ENCODE measurements at places on chromosomes 11 and 22.

- DNase-seq, result no peak
Observed at GRCh38 chr22:29806196-29806595, 31.9 kb downstream of the ASCC2 start.

GRCh38 chr22:23281406-23282088, 101.2 kb downstream of the BCR start:
- peak; percentile 74 for DNase-seq

GRCh38 chr11:42234451-42234951, 775.0 kb upstream of the LRRC4C start:
- no peak for DNase-seq

DNA sequence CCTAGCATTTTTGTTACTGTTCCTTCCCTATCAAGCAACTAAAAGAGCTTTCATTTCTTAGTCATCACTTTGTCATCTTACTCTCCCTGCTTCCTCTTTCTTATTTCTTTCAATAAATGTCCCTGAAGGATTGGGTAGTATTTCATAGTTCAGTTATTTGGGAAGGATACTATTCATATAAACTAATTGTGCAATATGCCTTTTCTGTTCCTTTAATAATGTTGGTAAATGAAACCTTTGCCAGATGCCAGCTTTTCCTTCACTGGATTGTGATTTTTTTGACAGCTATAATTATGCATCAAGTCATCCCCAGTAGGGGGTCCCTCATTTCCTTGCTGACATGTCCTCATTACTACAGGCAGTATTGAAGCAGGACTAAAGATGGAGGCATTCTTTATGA, 101.7 kb downstream of the ATM start:
- no peak for DNase-seq

GRCh38 chr11:94662065-94662779, 95.1 kb downstream of the PIWIL4 start:
- no peak for DNase-seq

DNA sequence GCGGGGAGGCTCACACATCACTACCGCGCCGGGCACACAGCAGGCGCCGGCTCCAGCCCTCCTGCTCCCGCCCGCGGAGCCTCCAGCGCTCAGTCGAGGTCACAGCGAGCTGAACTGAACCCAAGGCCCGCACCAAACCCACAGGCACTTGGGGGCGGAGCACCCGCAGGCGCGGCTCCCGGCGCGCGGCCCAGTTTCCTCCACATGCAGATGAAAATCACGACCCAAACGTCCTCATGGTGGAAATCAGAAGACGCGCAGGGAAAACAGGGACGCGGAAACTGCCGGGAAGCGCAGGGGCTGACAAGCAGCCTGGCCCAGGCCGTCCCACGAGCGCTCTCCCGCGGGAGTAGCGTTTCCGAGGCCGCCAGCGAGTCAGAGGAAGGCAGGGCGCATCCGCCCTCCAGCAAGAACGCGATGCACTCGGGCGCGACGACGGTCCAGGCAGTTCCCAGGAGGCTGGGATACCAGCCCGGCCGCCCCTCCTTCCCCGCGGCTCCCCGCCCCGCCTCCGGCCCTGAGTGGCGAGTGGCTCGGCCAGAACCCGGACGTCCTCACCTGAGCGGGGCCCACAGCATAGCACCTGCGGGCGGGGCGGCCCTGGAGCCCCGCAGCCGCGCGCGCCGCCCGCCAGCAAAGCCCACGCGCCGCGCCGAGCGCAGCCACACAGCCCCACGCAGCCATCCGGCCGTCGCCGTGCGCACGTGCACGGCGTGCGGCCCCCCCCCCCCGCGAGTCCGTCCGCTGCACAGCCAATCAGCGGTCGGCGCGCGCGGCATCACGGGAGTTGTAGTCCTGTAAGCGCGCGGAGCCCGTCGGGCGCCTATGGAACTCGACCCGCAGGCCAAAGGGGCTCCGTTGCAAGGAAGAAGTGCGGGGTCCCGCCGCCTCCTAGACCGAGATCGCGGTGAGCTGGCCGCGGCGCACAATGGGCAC, at the start of gene HDHD5:
Gene HDHD5, minus strand, starts transcription at position 710 of the 936 bp plus-strand sequence. Its CDS starts 26 bp downstream, at position 684.
- DNase-seq, result peak; percentile 71

- no peak for DNase-seq
Observed at GRCh38 chr11:69196783-69197169, 41.0 kb downstream of the SMIM38 start.

- no peak for DNase-seq
Observed at GRCh38 chr11:111963931-111964340, 26.8 kb downstream of the DIXDC1 start.

- no peak for DNase-seq
Observed at GRCh38 chr11:107282195-107282594, 175.4 kb downstream of the CWF19L2 start.

DNA sequence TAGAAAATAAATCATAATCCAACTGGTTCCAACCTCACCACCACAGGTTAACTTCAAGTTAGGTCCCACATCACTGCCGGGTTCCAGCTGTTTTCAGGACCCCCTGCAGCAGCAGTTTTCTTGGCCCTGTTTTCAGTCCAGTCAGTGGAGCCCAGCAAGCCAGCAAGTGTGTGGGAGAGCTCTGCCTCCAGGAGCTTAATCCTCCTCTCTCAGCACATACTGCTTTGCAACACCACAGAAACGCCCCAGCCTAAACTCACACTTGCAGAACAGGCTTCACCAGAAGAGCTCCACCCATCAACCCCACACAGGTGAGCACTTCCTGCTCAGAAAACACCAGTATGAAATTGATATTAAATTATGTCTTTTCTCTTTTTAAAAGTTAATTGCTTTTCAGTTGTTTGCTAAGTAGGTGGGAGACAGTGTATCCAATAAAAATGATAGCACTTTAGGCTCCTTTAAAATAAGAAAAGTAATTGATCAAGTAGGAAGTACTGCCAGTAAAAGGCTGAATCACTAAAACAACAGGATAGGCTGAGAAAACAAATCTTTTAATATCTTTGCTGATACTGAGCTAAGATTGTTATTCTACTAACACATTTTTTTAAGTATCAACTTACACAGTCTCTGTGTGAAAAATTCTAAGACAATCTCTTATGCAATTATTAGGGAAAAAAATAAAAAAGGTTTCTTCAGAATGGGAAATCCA, 81.5 kb upstream of the TP53AIP1 start:
- DNase-seq, result no peak

DNA sequence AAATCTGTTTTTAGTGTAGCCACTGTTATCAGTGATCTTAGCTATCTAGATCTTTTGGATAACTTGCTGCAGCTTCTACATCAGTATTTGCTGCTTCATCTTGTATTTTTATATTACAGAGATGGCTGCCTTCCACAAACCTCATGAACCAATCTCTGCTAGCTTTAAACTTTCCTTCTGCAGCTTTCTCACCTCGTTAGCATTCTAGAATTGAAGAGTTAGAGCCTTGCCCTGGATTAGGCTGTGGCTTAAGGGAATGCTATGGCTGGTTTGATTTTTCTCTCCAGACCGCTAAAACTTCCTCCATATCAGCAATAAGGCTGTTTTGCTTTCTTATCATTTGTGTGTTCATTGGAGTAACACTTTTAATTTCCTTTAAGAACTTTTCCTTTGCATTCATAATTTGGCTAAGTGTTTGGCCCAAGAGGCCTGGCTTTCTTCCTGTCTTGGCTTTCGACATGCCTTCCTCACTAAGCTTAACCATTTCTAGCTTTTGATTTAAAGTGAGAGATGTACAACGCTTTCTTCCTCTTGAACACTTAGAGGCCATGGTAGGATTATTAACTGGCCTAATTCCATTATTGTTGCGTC, 51.9 kb downstream of the LDLRAD3 start:
- DNase-seq, result no peak

DNA sequence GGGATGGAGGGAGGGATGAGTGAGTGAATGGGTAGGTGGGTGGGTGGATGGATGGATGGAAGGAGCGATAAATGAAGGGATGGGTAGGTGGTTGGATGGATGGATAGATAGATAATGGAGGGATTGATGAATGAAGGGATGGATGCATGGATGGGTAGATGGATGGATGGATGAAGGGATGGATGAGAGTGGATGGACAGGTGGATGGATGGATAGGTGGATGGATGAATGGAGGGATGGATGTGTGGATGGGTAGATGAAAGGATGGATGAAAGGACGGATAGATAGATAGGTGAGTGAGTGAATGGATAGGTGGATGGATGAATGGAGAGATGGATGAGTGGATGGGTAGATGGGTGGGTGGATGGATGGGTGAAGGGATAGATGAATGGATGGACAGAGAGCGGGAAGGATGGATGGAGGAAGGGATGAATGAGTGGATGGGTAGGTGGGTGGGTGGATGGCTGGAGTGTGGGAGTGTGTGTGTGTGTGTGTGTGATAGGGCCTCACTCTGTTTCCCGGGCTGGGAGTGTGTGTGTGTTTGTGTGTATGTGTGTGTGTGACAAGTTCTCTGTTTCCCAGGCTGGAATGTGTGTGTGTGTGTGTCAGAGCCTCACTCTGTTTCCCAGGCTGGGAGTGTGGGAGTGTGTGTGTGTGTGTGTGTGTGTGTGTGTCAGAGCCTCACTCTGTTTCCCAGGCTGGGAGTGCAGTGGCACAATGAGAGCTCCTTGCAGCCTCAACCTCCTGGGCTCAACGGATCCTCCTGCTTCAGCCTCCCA, 2.1 kb upstream of the PRR33 start:
- DNase-seq, result no peak

DNA sequence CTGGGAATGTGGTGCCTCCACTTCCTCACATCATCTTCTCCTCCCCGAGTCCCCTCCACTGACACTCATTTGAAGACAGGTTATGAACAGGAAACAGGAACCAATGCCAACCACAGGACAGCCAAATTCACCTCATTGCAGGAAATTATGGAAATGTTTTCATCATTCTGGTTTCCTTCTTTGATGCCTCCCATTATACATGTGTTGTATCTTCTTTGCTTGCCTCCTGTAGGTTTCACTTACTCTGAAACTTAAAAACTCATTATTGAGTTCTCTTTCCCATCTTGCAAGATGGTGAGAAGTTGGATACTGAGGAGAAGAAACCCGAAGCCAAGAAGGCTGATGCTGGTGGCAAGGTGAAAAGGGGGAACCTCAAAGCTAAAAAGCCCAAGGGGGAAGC, 108.5 kb downstream of the PHF21B start:
- DNase-seq, result no peak

DNA sequence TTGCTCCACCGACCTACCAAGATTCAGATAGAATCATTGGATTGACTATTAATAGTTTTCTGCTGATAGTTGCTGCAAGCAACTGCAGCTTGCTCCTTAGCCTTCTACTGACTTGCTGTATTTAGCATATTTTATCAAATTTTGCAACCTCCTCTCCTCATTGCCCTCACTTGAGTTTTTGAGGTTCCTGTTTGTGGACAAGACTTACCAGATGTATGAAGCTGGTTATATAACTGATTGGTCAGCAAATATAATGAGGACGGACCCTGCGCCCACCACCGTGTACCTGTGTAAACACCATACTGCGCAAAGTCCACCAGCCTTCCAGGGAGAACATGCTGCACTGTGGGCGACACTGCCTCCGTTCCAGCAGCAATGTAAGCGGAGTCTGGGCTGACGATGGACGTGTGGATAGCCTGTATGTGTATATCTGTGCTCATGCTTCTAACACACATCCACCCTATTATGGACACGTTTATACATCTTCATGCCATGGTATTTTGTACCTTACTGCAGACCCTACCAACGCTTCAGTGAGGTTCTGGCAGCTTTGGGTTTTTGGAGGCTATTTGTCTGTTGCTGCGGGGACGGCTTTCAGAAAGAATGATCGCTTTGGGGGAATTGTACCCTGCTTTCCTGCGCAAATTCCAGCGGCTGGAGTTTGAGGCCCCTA, 1.5 kb upstream of the USP18 start:
- no peak for DNase-seq

DNA sequence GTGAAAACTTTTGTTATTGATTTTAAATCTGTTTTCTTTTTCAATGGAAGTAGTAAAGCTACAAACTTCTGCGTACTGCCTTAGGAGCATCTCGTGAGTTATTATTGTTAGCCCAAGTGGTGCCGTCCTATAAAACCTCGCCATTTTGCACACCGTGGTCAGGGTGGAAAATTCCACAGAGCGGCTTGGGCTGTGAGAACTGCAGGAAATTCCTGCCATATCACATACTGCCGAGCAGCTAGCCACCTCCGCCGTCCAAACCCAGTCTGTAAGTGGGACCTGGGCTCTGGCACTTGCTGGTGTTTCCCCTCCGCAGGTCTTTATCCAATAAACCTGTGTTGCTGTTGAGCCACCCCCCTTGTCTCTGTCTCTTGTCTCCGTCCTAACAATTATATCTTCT, 88.0 kb upstream of the POU2AF2 start:
- no peak for DNase-seq

DNA sequence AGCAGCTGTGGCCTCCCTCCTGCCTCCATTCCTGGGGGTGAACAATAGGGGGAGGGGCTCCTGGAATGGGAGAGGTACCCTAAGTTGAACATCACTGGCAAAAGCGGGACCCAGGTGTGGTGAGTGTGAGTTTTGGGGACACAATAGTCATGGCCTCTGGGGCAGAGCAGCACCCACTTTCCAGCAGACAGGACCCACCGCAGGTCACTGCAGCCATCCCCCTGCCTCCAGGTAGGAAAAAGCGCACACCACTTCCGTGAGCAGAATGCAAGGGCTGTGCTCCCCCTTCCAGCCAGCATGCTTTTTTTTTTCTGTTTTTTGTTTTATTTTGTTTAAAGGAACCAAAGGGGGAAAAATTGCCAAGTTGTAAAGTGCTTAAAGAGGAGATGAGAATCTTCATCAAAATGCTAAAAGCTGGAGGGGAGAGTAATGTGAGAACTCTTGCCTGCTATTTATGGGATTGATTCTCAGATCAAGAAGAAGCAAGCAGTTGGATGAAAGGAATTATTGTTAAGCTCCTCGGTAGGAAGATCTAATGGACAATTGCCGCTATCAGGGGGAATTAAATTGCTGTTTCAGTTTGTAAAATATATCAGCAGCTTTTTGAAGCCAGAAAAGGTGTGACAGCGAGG, 152.9 kb downstream of the FEZ1 start:
- DNase-seq, result no peak

DNA sequence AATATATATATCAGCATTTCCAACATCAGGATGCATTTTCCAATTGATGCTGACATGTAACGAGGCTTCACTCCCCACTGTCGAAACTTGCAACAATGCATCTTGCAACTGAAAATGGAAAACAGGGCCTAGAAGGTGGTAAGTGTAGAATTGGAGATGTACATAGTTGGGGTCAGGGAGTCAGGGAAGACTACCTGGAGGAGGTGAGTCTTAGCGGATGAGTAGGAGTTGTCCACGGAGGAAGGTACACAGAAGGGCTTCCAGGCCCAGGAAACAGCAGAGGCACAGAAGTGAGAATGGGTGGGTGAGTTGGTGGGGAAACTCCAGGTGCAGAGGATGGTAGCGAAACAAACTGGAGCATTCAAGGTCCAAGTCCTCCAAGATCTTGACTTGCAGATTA, 2.0 kb upstream of the GRK2 start:
- no peak for DNase-seq

- no peak for DNase-seq
Observed at GRCh38 chr22:17779286-17780115, 5.2 kb upstream of the BID start.

- no peak for DNase-seq
Observed at GRCh38 chr22:17060126-17060525, 24.7 kb upstream of the IL17RA start.
